Activated CD4-positive, alpha-beta T cell treated with anti-CD3 and anti-CD28 coated beads, Interleukin-2, amount 10 ng/mL, durations not matched to agents 7 days and 5 days (primary cell): ENCODE measurements at places on chromosomes 12 and 14. TPM values are rescaled to one million over a fixed set of nuclear protein-coding genes. Genes with fewer than 3 reads are reported as not detected.

Gene UBE2N
- total RNA-seq: 189 TPM

Gene MSI1
- total RNA-seq: not detected

Gene DCAF4
- total RNA-seq: 21.3 TPM

DNA sequence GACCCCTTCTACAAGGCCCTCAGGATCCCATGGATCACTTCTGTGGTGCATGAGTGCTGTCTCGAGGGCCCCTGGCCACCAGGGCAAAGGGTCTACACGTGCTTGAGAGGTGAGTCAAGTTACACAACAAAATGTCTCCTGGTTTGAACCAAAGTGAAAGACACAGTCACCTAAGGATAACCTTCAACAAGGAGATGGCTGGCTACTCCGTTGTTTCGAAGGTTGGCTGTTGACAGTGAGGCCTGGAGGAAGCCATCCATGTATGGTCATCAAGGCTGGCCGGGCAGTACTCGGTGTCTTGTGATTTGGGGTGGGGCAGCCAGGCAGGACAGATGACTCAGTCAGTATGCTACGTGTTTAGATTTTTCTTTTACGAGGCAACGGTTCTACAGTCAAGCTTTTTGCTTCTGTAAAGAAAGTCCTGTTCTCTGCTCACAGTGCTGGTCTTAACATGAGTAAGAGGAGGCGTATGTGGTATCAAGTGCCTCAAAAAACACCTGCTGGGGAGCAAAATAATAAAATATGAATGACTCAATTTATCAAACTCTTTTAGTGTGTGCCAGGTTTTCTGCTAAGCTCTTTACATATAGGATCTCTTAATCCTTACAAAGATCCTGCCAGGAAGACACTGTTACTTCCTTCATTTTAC, 18.0 kb upstream of the NT5DC3 start:
- DNase-seq: no peak

DNA sequence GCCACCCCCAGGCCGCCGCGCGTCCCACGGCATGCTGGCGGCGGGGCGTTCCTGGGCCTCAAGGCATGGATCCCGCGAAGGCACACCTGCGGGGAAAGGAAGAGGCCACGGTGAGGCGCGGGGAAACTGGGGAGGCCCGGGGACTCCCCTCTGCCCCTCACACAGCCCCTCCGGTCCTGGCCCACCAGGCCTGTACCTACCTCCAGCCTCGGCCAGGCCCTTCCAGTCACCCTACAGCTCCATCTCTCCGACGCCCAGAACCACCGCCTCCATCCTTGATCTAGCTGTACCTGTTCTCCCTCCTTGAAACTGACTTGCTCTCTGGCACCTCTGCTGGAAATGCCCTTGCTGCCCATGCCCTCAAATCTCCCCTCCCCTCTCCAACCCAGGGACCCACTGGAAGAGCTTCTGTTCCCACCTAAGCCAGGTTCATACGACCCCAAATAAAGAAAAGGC, 1.7 kb downstream of the ANKRD9 start:
- DNase-seq: no peak

- DNase-seq: peak; percentile 12
Measured at GRCh38 chr12:130868412-130868811, 3.5 kb upstream of the RAN start.

Gene CIROP
- total RNA-seq: not detected

GRCh38 chr12:55727643-55728185, 1.1 kb downstream of the CD63 start:
- DNase-seq: no peak

DNA sequence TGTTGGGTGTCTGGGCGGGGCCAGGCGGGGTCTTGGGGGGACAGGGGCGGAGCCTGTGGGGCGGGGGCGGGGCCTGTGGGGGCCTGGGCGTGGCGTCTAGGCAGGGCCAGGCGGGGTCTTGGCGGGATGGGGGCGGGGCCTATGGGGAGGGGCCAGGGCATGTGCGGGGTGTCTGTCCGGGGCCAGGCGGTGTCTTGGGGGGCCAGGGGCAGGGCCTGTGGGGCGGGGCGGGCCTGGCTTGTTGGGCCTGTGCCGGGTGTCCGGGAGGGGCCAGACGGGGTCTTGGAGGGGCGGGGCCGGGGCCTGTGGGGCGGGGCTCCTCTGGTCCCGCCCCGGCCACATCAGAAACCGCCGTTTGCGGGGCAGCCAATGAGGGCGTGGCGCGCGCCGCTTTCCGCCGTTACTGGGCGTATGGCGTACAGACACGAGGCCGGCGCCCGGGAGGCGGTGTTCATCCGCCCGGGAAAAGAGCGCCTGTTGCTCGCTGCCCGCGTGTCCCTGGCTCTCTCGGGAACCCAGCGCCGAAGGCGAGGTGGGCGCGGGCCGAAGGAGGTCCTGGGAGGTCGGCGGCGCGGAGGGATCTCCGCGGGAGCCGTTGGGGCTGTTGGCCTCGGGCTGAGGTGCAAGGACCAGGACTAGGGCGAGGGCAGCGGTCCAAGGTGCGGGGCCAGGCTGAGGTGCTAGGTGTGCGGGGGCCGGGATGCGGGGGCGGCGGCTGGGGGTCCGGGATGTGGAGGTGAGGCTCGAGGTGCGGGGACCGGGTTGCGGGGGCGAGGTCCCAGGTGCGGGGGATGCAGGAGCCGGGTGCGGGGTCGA, at the start of gene PIWIL1:
Gene PIWIL1, plus strand, starts transcription at position 400 of the 816 bp plus-strand sequence. CDS start 4,705 bp downstream, outside the sequence.
- no peak for DNase-seq

DNA sequence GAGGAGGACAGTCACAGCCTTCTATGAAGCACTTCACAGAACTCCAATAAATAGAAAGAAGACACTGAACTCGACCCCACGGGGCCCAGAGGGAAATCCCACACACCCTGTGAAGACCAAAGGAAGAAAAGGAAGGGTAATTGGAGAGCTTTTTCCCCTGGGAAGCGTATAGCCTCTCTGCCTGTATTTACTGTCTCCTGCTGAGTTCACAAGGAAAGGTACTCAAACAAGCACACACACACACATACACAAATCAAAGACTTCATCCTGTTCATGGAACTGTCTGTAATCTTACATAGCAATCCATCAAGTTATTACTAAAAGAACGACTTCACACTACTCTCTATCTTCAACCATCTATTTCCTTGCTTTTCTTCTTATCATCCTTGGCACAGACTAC, 15.3 kb downstream of the FOXN3 start:
- no peak for DNase-seq

DNA sequence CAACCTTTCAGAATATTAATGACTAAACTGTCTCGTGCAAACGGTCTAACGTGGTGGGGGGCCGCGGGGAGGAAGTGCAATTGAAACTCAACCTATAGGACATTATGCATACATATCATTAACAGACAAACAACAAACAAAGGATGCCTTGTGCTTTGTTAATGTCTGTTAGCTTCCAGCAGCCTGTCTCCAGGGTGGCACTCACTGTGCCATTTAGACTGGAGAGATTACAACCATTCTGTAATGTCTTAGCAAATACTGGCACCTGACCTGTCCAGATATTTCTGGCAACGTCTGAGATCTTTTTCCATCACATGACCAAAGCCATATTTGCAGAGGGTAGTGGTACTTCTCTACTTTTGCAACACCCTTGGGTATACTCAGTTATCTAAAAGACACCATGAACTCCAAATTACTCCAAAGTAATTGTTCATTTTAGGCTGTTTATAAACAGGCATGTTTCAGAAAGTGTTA, 11.6 kb downstream of the BHLHE41 start:
- DNase-seq: no peak

Gene KRT83
- total RNA-seq: not detected

DNA sequence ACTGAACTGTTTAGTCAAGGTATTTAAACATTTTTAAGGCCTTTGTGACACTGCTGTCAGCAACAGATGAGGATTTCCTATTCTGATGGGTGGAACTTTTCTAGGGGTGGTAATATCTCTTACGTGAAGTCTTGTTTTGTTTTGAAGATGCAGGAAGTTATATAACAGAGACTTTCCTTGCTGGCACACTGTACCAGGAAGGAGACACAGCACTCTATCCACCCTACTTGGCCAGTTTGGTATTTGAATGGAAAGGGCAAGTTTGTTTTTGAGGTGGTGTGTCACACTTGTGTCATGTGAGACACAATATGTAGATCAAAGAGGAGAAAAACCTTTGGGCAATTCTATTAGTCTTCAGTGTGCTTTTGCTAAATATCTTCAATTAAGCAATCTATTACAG, 51.6 kb upstream of the SRP54 start:
- DNase-seq: peak; percentile 47

DNA sequence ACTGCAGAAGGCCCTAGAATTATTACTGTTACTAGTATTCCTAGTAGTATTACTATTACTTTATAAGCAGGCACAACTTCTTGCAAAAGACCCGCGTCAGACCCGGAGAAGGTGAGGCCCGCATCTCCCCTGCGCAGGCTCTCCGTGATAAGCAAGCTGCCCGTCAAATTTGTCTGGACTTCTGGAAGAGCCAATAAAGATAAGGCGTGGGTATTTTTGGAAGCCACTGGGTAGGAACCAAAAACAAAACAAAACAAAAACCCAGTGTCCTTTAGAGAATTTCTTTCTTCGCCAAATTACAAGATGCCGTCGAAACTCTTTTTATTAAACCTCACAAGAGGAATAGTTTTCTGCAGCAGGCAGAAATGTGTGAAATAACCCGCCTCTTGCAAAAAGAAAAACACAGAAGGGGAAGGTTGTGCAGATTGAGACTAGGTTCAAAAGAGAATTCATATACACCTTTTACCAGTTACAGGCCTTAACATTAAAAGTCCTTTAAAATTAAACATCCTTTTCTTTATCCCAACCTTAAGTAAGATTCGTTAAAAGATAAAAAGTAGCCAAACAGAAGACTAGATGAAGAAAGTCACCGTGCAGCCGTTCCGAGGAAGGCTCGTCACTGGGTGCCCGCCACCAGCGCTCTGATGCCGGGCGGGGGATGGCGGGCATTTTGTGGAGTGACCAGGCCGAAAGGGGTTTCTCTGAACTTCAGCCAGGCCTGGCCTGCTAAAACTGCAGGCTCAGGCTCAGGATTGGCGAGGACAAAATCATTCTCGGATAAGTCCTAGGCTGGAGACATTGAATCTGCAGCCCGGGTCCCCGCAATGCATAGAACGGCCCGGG, 1.6 kb downstream of the TBX5 start:
- DNase-seq: no peak

Gene DGLUCY
- 109 TPM for total RNA-seq

DNA sequence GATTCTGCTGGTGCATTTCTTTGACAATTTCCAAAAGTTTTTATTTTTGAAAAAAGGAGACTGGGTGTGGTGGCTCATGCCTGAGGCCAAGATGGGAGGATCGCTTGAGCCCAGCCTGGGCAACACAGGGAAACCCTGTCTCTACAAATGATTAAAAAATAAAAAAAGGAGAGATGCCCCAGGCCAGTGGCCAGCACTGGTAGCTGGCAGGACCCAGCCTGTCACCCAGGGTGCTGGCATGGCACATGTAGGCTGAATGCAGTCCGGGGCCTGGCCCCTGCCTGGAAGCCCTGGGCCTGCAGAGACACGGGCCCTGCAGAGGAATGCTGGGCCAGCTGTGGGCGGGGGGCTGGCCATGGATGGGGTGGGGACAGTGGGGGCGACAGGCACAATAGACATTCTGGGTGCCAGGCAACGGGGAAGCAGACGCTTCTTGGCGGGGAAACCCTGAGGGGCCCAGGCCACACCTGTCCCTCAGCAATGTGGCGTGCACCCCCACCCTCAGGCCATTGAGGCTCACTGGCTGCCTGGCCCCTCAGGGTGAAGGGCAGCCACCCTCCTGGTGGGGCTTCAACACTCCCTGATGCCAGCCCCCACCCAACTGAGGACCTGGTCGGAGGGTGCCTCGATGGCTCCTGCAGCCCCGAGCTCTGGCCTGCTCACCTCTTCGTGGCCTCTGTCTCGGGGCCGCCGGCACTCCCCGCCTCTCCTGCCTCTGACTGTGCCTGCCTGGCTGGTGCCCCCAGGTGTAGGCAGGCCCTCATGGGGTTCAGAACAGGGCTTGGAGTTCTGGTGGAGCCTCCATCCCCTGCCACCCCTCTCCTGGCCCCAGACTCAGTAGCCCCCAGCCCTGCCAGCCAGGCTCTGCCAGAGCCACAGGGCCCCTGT, 12.1 kb downstream of the TRMT61A start:
- DNase-seq: no peak

DNA sequence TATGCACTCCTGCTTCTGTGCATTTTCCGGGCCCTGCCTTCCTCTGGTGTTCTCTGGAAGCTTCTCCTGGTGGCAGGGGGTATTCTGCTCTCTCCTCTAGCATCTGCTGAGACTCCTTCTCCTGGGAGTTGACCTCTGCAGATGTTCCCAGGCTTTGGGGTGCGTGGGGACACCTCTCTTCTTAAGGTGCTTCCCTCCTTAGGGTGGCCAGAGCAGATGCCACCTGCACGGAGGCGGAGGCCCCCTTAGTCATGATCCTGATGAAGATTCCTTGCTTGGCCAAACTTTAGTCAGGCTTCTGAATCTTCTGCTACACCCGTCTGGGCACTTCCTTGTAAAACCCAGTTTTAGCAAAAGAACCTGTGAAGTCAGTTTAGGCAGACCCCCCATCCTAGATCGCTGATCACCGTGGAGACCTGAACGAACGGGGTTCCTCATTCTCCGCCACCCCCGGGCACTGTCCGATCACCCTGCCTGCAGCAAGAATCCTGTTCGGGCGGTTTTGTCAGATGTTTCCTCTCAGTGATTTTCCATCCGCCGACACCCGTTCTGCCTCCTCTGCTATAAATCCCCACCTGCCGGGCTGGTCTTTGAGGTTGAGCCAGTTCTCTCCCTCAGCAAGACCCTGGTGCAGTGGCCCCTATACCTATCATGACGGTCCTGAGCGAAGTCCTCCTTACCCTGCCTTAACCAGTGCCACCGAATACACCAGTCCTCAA, 111.9 kb downstream of the CALM1 start:
- no peak for DNase-seq

DNA sequence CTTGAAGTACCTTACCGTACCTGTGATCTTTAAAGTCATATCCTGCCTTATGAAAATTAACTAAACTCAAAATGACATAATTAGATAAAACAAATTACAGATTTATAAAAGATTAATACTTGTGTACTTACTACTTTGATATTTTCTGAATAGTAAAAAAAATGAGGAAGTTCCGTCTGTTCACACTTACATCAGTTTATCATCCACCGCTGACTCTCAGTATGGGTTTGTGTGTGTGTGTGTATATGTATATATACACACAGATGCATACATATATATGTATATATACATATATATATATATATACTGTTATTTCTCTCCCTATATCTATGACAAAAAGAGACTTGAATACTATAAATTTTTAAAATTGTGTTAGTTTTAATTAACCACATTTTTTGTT, 65.0 kb upstream of the MON2 start:
- no peak for DNase-seq

DNA sequence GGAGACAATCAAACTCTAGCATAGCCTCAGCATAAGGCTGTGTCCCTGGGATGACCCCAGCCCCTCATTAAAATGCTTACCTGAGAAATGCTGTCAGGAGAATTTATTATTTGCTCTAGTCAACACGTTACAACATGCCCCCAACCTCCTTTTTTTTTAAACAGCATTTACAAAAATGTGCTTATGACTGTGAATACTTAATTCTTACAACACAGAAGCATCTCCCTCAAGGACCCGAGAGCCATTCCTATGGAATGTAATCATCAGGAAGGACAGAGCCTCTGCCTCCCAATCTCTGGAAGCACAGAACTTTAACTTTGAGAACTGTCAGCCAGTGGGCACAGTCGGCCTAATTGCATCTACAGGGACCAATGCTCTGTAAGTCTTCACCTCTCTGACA, 136.6 kb upstream of the OVCH1 start:
- no peak for DNase-seq

Gene SOCS2
- total RNA-seq: 31.6 TPM
